Fibroblast of the aortic adventitia (primary cell): ENCODE measurements at places on chromosomes 1 and 21. TPM values are rescaled to one million over a fixed set of nuclear protein-coding genes. Genes with fewer than 3 reads are reported as not detected.

The HRNR gene
- not detected in 2 replicates for total RNA-seq

The PGLYRP3 gene
- not detected in 2 replicates for total RNA-seq

The CADM3 gene
- total RNA-seq = 6.0 TPM in 1 of 2 replicates, not detected in the other

The SMPDL3B gene
- 0.09 TPM in 1 of 2 replicates, not detected in the other for total RNA-seq

The RGS1 gene
- total RNA-seq = not detected in 2 replicates

The SLC44A5 gene
- total RNA-seq = 0.45 TPM in 1 of 2 replicates, not detected in the other

The HSD11B1 gene
- total RNA-seq = 6.3 and 33.3 TPM in 2 replicates

The CD52 gene
- total RNA-seq = not detected in 2 replicates

The CDKN2C gene
- 15.3 and 34.1 TPM in 2 replicates for total RNA-seq

The THEM5 gene
- total RNA-seq = not detected in 2 replicates

The PPM1J gene
- total RNA-seq = 0.63 and 1.8 TPM in 2 replicates

The EPS8L3 gene
- total RNA-seq = not detected in 2 replicates

The KCNE2 gene
- not detected in 2 replicates for total RNA-seq

The JAM2 gene
- total RNA-seq = 1.1 and 3.0 TPM in 2 replicates

The TMEM240 gene
- 0.82 and 3.6 TPM in 2 replicates for total RNA-seq

The BEND5 gene
- 0.45 TPM in 1 of 2 replicates, not detected in the other for total RNA-seq

The SPATA6 gene
- 8.7 and 10.5 TPM in 2 replicates for total RNA-seq

The GJA9 gene
- total RNA-seq = 0.09 TPM in 1 of 2 replicates, not detected in the other

The IGSF3 gene
- total RNA-seq = 0.27 TPM in 1 of 2 replicates, not detected in the other

The PGBD5 gene
- total RNA-seq = not detected in 2 replicates

The PRMT6 gene
- 18.3 and 20.1 TPM in 2 replicates for total RNA-seq
